Activated CD4-positive, alpha-beta T cell treated with anti-CD3 and anti-CD28 coated beads, Interleukin-2, amount 50 U/mL, for 16 hours (primary cell): ENCODE measurements at places on chromosomes 13 and 19.

DNA sequence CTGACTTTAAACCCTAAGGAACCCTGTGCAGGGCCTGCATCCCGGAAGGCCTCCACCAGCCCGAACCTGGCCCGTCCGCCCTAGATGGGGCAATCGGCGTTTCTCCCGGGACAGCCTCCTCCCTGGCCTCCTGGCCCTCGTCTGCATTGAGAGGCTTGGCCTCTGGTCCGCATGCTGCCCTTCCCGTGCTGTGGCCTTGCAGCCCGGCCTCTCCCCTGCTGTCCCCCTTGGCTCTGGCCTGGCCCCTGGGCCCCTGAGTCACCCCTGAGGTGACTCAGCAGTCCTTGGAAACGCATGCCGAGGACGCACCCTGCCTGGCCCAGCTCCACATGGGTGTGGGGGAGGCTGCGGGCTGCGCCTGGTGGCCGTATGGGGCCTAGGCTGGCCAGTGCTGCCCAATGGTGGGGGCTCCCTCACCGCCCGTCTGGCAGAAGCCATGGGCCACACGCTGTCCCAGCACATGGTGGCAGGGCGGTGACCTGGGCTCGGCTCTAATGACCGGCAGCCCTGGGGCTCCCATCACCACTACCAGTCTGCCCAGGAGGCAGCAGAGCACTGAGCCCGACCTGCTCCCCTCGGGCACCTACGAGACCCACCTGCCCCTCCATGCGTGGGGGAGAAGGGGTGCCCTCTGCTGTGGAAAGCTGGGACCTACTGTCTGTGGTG, 25.7 kb downstream of the SH3GL1 start:
- no peak for DNase-seq

DNA sequence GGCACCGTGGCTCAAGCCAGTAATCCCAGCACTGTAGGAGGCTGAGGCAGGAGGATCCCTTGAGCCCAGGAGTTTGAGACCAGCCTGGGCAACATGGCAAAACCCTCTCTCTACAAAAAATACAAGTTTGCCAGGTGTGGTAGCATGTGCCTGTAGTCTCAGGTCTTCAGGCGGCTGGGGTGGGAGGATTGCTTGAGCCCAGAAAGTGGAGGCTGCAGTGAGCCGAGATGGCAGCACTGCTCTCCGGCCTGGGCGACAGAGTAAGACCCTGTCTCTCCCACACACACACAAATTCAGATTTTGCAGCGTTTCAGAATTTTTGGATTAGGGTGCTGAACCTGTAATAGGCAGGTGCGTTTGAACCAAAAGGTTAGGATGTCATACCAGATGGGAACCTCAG, 2.2 kb downstream of the RPS11 start:
- no peak for DNase-seq

- DNase-seq: no peak
Measured at GRCh38 chr13:90307136-90307535, 1040.4 kb upstream of the MIR17HG start.

GRCh38 chr13:94327318-94327717, 152.2 kb downstream of the DCT start:
- DNase-seq: peak; percentile 76

GRCh38 chr13:59755632-59756290, 408.0 kb downstream of the DIAPH3 start:
- DNase-seq: no peak

DNA sequence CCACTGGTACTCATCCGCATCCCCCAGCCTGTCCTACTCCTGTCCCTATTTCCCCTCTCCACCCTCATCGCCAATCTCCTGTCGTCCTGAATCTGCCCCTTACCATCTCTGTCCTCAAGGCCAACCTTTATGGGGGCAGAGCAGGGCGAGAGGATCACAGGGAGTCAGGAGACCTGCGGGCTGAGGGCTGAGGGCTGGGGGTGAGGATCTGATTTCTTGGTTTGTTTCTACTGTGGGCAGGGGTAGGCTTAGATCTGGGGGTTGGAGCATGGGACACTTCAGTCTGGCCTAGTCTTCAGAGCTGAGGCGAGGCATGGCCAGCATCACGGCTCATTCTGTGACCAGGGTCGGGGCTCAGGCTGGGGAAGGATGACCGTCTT, 16.5 kb upstream of the ERCC1 start:
- no peak for DNase-seq

DNA sequence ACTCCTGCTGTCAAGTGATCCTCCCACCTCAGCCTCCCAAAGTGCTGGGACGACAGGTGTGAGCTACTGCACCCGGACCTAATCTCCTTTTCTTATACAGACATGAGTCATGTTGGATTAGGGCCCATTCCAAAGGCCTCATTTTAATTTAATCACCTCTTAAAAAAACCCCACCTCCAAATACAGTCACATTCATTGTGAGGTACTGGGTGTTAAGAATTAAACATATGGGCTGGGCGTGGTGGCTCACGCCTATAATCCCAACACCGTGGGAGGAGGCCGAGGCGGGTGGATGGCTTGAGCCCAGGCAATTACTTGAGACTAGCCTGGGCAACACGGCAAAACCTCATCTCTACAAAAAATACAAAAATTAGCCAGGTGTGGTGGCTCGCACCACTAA, 46.6 kb downstream of the PIN1 start:
- no peak for DNase-seq

- no peak for DNase-seq
Measured at GRCh38 chr19:44635581-44636438, 7.9 kb upstream of the PVR start.

- DNase-seq: peak; percentile 64
Measured at GRCh38 chr19:17289489-17289888, 7.8 kb downstream of the ANKLE1 start.

GRCh38 chr19:15576526-15577156, 38.4 kb upstream of the CYP4F8 start:
- no peak for DNase-seq

GRCh38 chr19:45863840-45864628, at the start of gene FOXA3:
Gene FOXA3, plus strand, starts transcription at chr19:45864326. Its CDS starts 131 bp downstream, at chr19:45864457.
- DNase-seq: peak; percentile 65

DNA sequence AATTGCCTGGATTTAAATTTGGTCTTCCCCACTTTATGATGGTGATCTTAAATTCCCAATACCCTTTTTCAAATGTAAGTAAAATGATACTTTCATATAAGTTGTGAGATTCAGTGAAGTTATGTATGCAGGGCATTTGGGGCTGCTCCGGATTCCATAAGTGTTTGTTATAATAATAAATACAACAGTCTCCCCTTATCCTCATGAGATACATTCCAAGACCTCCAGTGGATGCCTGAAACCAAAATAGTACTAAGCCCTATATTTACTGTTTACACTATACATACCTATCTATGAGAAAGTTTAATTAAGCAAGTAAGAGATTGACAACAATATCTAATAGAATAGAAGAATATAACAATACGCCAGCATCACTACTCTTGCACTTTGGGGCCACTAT, 2237.8 kb downstream of the PCDH9 start:
- no peak for DNase-seq

- DNase-seq: no peak
Measured at GRCh38 chr19:57351867-57352266, 796 bp downstream of the ZNF304 start.

GRCh38 chr13:44810061-44810840, 179.0 kb downstream of the NUFIP1 start:
- no peak for DNase-seq

DNA sequence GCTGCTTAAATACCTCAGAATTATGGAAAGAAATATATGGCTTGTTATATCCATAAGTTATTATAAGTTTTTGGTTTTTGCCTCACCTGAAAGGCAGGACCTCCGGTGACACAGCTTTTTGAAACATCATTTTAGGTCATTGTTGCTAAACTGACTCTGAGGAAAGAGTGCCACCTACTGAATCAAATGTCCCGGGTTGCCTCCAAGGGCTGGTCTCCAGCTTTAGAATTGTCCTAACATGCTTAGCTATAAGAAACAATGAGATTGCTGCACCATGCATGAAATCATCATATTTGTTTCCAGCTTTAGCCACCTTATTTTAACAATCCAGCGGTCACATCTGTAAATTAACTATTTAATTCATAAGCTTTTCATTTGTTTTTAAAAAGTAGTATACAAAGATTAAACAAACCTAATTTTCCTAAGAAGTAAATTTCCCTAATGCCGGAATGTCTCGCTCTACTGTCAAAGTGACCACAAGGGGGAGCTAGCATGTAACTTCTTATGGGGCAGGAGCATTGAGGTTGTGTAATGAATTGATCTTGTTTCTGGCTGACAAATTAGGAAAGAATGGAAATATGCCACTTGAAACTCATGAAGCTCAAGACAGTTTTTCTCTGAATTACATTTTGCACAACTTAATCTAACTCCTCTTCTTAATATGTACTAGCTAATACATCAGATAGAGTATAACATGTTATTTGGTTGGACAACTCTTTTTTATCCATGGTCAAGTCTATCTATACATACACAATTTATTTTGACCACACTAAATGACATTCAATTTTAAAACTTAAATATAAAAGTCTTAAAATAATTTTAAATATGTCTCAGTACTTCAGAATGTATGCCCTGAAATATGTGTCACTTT, 6.7 kb upstream of the PCDH17 start:
- peak; percentile 38 for DNase-seq

- peak; percentile 39 for DNase-seq
Measured at GRCh38 chr19:30799865-30800755, 427.9 kb downstream of the ZNF536 start.

GRCh38 chr13:46656786-46657185, 103.8 kb downstream of the LRCH1 start:
- no peak for DNase-seq

DNA sequence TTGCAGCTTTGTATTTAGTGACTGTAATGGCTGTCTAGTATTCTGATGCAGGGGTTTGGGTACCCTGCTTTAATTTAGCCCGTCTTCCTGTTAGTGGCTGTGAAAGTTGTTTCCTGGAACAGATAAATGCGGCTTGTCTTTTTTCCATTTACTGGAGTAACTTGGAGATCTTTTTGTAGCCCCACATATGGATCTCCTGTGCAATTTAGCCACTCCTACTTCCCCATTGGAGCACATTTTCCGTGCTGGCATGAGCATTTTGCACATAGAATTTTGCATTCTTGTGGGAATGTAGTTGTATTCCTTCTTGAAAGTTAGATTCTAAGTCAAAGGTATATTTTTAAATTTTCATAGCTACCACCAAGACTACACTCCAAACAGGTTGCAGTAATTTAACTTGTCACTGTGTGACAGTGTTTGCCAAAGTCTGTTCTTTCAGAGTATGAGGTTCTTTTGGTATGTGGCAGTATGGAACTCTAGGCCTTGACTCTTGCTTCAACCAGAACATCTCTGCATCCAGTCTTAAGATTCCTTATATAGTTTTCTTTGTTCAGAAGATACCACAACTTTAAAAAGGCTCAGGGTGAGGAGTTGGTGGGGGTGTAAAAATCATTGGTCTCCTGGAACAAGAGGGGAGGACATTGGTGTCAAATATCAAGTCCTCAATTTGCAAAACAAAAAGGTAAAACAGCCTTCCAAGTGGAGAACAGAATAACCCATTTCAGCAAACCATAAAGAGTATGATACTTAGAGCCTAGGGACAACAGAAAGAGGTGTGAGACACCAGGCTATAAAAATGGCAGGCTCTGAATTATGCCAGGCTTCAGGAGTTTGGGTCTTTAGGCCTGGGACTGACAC, 21.1 kb upstream of the CCDC97 start:
- DNase-seq: no peak

DNA sequence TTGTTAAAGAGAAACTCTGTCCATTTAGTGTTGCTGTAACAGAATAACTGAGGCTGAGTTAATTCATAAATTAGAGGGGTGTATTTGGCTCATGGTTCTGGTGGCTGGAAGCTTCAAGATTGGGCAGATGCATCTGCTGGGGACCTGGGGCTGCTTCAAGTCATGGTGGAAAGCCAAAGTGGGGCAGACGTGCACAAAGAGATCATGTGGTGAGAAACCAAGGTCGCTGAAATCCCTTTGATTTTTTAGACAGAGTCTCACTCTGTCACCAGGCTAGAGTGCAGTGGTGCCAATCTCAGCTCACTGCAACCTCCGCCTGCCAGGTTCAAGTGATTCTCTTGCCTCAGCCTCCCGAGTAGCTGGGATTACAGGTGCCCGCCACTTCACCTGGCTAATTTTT, 46.0 kb downstream of the RCBTB2 start:
- no peak for DNase-seq

- DNase-seq: no peak
Measured at GRCh38 chr19:7932276-7932929, 6.5 kb upstream of the CTXN1 start.

- no peak for DNase-seq
Measured at GRCh38 chr19:45470762-45471081, 2.9 kb downstream of the FOSB start.

DNA sequence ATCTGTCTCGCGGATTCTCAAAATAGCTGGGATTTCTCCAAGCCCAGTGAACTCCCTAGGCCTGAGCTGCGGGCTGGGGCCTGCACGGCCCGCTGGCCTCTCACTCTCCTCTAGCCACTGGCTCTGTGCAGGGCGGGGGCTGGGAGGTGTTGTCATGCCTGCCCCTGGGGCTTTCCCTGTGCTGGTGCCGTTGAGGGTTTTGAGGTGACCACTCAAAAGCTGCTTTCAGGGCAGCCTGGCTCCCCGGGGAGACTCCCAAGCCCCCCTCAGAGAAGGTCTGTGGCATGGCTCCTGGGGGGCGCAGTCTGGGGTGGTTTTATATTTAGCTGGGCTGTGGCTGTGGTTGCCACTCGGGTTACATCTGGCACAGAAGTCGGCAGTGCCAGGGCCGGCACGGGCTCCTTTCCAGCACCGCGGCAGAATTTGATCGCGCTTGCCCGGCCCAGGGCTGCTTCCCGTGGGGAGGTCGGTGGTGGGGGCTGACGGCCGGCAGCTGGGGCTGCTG, 10.0 kb downstream of the NDUFB7 start:
- DNase-seq: no peak

DNA sequence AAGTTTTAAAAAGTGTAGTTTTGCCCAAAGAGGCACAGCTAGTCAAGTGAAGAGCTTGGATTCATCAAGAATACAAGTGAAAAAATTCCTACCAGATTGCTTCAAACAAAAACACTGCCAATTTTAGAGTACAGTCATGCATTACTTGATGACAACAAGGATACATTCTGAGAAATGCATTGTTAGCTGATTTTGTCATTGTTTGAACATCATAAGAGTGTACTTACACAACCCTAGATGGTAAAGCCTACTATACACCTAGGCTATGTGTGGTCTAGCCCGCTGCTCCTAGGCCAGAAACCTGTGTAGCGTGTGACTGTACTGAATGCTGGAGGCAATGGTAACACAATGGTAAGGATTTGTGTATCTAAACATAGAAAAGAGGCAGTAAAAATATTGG, 41.1 kb downstream of the TMTC4 start:
- no peak for DNase-seq
